ENCODE measurements at places on chromosomes 7 and 10. TPM values are rescaled to one million over a fixed set of nuclear protein-coding genes. Genes with fewer than 3 reads are reported as not detected.

The EGFR gene
- polyA plus RNA-seq, result 34.0 TPM

The TMEM72 gene
- polyA plus RNA-seq, result not detected

The CCL24 gene
- polyA plus RNA-seq, result not detected

The SNCG gene
- polyA plus RNA-seq, result 6.3 TPM

The ZNF736 gene
- polyA plus RNA-seq, result 4.7 TPM

The TAS2R60 gene
- not detected for polyA plus RNA-seq

The KLF14 gene
- polyA plus RNA-seq, result not detected

The INA gene
- polyA plus RNA-seq, result 8.5 TPM

The TRIM74 gene
- polyA plus RNA-seq, result not detected

The A1CF gene
- polyA plus RNA-seq, result not detected

The GBX1 gene
- not detected for polyA plus RNA-seq

The CPVL gene
- polyA plus RNA-seq, result not detected

The PPP1R9A gene
- polyA plus RNA-seq, result 0.16 TPM

The TLX1 gene
- not detected for polyA plus RNA-seq

The CYP2E1 gene
- polyA plus RNA-seq, result 1.3 TPM
